ENCODE measurements at places on chromosomes 7 and 10.

- DNase-seq = no peak
These were observed 618.9 kb downstream of the CALN1 start for GRCh38 chr7:71793251-71793650.

DNA sequence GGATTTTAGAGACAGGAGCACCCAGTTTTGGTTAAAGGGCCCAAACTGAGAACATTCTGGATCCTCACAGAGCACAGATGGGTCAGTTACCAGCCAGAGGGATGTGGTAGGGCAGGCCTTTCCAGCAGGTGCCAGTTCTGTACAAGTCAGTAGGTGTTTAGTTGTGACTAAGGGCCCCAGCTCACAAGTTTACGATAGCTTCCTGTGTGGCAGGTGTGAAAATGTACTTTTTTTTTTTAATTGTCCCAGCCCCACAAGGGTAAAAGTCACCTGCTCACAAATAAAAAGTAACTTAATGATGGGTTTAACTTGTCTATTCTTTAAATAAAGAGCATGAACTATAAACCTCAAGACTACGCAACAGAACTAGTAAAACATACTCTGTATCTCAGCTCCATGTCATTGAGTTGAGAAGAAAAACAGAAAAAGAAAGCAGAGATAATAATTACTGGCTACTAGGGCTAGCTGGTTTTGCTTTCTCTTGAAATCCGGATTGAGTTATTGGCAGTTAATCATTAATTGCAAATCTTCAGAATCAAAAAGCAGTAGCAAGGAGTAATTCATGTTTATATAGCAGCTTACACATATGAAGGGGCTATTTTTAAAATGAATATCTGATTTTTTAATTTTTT, 15.4 kb downstream of the NFE2L3 start:
- no peak for DNase-seq

DNA sequence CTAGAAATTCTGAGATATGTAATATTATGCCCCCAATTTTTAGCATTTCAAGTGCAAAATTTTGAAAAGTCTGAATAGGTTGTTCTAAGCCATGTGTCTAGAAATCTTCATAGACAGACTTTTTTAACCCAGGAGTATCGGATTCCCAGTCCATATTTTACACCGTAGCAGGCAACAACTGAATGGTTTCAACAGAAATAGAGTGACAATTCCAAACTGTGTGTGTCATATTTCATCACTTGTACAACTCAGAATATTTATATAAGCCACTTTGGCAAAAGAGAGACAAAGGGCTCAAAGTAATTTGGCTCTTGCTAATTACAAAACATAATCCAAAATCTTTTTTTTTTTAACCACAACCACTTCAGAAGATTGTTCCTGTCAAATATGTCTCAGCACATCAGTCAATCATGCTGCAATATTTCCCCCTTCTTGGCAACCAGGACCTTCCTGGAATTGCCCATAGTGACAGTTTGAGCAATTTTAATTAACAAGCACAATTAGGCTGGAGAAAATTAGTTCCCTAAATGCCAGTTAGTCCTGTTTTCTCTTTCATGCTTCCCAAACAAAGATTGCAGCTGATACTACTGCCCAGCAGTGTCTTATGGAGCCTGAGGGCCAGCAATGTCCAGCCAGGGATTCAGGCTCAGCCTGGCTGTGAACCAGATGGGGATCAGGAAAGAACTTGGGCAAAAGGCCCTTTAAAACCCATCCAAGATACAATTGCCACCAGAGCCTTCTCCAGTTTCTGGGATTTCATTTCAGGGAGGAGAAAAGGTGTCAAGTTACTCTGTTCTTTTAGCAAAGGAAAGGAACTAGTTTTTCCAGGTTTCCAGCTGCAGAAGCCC, 533.3 kb upstream of the GHITM start:
- DNase-seq = no peak

DNA sequence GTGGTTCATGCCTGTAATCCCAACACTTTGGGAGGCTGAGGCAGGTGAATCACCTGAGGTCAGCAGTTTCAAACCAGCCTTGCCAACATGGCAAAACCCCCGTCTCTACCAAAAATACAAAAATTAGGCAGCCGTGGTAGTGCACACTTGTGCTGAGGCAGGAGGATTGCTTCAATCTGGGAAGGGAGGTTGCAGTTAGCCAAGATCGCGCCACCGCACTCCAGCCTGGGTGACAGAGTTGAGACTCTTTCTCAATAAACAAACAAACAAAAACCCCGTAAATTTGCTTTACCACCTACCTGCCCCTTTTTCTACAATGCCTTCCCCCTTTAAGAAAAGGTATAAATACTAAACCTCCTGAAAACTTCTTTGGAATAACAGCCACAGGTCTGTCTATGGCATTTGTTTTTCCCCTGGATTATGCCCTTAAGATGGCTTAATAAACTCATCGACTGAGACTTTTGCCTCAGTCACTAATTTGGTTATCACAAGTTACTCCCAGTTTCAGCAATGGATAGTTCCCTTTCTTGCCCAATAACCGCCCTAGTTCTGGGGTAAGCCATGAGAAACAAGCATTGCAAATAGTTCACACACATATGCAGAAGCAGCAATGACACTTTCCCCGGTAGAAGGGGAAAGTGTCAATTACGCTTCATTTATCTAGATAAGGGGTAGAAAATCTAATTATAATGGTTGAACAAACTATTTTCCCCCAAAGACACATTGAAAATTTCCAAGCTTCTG, 52.8 kb upstream of the SVIL start:
- DNase-seq = no peak

GRCh38 chr7:66790196-66790595, 49.7 kb downstream of the RABGEF1 start:
- DNase-seq = no peak

GRCh38 chr10:29957907-29958331, 101.5 kb downstream of the JCAD start:
- DNase-seq = no peak

All from activated T-helper 1 cell treated with anti-CD3 and anti-CD28 coated beads, Interleukin-2, amount 50 U/mL, for 16 hours (primary cell).